ENCODE measurements at places on chromosomes 1 and 21. TPM values are rescaled to one million over a fixed set of nuclear protein-coding genes. Genes with fewer than 3 reads are reported as not detected.

The JAM2 gene
- 2.1 TPM for total RNA-seq

DNA sequence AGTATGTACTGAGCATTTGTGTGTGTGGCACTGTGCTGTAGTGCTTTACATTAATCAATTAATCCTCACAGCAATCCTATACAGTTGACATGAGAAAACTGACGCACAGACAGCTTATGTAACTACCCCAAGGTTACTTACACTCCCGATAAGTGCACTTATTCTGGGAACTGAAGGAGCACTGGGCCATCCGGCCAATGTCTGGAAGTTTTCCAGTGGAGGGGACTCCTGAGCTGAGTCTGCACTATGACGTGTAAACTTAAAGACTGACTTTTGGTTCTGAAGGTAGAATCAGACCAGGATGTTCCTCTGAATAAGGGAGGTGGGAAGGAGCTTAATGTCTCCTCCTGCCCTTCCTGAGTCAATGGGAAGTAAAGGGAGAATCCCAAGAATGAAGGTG is 12.2 kb downstream of the TRABD2B start:
- DNase-seq: no peak

- DNase-seq: no peak
These were observed 75.7 kb downstream of the DISC1 start for GRCh38 chr1:231702331-231702730.

The TMEM53 gene
- 8.1 TPM for total RNA-seq

GRCh38 chr1:203671047-203671446 is 44.4 kb downstream of the ATP2B4 start:
- peak; percentile 62 for DNase-seq

GRCh38 chr21:26553898-26554297 is 19.2 kb downstream of the CYYR1 start:
- no peak for DNase-seq

The CD164L2 gene
- not detected for total RNA-seq

- DNase-seq: no peak
These were observed 100.6 kb downstream of the ROR1 start for GRCh38 chr1:63874278-63874880.

GRCh38 chr21:38995731-38996130 is 187.5 kb downstream of the PSMG1 start:
- no peak for DNase-seq

The SELP gene
- total RNA-seq: not detected

DNA sequence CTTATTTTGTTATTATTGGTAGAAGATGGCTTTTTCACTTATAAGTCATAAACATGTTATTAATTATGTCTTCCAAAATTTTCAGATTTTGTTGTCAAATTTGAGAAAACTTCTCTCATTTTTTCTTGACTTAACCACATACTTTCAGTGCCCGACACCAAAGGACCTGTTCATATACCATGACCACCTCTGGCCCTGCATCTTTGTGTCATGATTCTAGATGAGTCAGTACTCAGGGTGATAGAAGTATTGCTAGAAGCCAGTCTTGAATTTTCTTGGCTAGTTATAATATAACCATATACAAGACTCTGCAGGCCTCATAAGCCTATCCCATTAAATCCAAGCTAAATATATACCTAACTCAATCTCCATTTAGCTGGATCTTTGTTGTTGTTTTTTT is 35.4 kb upstream of the DPH5 start:
- DNase-seq: no peak

GRCh38 chr1:234683861-234684632 is 74.1 kb upstream of the IRF2BP2 start:
- peak; percentile 86 for DNase-seq

DNA sequence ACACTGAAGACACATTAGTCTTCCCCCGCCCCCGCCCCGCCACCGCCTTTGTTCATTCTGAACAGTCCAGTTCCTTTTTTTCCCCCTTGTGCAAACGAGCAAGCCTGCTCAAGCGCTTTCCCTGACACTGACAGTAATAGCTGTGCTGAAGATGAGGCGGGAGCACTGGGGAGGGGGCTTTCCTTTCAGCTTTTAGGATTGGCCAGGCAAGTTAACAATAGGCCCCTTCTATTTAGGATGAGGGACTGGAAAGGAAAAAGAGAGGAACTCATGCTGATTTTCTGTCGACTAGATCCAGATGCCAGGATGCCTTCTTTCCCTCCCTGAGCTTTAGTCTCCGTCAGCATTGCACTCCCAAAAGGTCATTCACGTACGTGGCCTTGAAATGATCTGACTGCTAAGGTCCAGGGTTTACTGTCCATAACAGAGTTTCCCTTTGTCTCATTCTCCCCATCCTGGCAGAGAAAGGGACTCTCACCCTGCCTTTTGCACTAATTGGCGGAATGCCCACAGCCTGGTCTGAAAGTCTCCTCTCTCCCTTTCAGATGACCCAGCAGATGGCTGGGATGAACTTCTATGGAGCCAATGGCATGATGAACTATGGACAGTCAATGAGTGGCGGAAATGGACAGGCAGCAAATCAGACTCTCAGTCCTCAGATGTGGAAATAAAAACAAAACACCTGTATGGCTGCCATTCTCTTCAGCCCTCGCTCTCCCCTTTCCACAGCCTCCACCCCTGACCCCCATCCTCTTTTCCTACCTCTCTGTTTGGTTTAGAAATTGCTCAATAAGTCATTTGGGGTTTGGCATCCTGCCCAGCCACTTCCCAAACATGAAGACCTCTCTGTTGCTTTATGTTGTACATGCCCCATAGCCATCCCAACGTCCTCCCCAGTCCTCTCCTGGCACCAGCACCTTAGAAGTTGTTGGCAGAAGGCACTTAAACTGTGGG is 28.6 kb upstream of the ZFP69B start:
- DNase-seq: peak; percentile 62

DNA sequence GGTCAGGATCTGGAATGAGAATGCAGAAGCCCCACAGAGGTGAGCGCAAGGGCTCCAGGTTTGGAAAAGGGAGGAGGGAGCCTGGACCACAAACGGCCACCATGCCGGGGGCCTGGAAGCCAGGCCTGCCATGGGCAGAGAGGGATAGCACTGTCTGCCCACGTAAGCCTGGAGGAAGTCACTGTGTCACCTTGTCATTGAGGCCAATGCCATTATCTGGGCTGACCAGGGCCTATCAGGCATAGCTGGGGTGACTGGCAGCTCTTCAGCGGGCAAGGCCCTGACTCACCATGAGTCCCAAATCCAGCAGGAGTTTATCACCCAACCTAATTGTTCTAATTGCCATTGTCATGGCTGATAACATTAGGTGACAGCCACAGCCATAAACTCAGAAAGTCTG is 84.6 kb downstream of the MATN1 start:
- no peak for DNase-seq

DNA sequence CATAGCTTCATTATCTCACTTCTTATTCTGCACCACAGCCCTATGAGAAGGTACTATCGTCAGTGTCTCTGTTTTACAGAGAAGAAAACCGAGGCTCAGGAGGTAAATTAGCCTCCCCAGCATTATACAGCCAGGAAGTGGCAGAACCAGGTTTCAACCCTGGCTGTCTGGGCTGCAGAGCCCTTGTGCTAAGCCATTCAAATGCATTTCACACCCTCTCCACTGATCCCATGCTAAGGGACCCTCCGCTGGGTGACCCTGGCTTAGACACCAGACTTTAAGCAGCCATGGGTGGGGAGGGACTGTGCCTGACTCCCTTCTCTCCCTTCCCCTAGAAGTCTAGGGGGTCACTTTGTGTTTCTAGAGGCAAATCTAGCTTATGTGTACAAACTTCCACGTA is 87.5 kb downstream of the RRAGC start:
- no peak for DNase-seq

The FHAD1 gene
- 0.66 TPM for total RNA-seq

DNA sequence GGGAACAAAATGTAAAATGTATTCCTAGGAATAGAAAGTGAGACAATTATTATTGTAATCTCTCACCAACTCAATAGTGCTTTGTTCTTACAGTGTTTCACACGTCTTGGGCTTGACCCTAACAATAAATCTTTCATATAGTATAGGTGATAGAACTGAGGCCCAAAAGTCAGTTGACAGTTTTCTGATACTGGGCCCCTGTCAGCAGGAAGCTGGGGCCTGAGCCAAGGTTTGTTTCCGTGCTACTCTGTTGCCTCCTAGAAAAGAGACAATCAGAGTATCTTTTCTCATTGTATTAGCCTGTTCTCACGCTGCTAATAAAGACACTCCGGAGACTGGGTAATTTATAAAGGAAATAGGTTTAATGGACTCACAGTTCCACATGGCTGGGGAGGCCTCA is 5.0 kb downstream of the RRP1B start:
- DNase-seq: no peak

- no peak for DNase-seq
These were observed 32.7 kb upstream of the ZBTB40 start for GRCh38 chr1:22418933-22419382.

- no peak for DNase-seq
These were observed 77.7 kb downstream of the CAPZB start for GRCh38 chr1:19407494-19408096.

GRCh38 chr21:42768324-42769121 is 110.8 kb downstream of the WDR4 start:
- DNase-seq: no peak

GRCh38 chr1:37817481-37817880 is 9.5 kb upstream of the YRDC start:
- no peak for DNase-seq
